Nucleus accumbens (tissue), 56 donors: ENCODE measurements at places on chromosomes 2 and 18.

GRCh38 chr18:61413396-61413795 lies 80.2 kb downstream of the CDH20 start:
- DNase-seq: no peak

GRCh38 chr2:179588486-179589145 lies 272.8 kb downstream of the ZNF385B start:
- no peak for DNase-seq

DNA sequence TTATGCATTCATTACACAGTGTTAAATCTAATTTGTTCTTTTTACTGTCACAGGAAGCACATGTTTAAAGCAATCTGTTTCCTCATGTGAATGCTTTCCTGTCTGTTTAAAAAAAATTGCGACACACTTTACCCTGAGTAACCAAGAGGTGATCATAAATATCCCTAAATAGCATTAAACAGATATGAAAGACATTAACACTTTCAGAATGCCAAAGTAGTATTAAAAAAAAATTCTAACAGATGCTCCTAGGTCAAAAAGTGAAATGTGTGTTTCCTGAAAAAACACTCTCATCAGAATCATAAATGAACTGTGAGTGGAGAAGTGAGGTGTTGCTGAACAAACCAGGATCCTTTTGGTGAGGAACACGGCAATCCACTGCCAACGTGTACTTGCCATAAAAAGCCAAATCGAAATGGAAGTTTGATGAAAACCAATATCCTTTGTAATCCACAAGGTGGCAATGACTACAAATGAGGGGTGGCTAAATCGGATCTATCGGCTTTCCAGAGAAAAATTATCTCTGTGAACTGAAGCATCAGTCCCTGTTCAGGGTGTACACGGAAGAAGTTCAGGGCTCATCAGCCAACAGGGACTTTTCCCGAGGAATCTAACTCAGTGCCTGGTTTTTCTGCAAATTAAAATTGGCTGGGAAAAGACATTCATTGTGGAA lies 248.9 kb downstream of the TCF4 start:
- no peak for DNase-seq

GRCh38 chr2:43934567-43934966 lies 61.2 kb downstream of the LRPPRC start:
- no peak for DNase-seq

GRCh38 chr18:62372156-62372555 lies 47.0 kb downstream of the TNFRSF11A start:
- peak; percentile 7 for DNase-seq

DNA sequence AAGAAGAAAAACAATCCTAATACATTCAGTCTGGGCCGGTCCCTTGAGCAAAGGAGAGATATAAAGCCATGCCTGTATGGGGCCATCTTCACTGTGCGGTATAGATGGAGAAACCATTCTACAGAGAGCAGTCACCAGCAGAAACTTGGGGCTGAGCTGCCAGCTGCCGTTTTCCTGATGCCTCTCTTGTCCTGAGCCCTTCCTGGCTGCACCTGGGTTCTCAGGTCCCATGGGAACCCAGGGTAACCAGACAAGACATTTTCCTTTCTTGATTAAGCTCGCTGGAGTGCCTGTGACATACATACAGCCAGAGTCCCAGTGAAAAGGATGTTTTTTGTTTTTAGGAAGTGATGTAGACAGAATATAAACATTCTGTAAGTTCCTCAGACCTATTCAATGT lies 5.3 kb upstream of the METTL21A start:
- no peak for DNase-seq
